ENCODE measurements at places on chromosomes 1 and 21.

- no peak for DNase-seq
Observed at GRCh38 chr21:35976481-35976880, 83.8 kb downstream of the SETD4 start.

- DNase-seq = no peak
Observed at GRCh38 chr1:230822092-230822581, 46.2 kb downstream of the C1orf198 start.

DNA sequence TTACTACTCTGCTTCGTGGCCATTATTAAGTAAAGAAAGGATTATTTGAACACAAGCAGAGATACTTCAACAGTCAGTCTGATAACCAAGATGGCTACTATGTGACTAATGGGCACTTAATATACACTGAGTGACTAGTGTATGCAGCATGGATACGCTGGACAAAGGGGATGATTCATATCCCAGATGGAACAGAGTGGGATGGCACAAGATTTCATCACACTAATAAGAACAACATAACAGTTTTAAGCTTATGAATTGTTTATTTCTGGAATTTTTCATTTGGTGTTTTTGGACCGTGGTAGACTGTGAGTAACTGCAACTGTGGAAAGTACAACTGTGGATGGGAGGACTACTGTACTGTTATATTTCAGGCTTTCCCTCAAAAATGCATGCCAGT is 9.4 kb downstream of the ZCCHC17 start:
- DNase-seq = no peak

- no peak for DNase-seq
Observed at GRCh38 chr1:10117865-10118264, 85.1 kb downstream of the UBE4B start.

DNA sequence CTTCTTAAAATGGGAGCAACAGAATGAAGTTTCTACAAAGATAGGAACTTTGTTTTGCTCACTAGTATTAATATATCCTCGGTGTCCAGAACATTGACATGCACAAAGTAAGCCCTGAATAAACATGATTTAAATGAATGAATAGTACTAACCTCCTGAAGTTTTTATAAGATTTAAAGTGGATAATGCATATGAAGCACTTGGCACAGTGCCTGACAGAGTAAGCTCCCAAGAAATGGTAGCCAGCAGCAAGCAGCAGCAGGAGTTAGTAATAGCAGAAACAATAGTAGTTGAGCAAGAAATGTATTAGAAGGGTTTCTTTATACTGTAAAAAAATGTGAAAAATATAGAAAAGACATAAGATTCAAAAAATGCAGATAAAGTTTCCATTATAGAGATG is 258.1 kb upstream of the C1orf87 start:
- no peak for DNase-seq

Measured in NCI-H2227 treated with DMSO at 0.1 percent for 48 hours (cell line).